ENCODE measurements at places on chromosomes 12 and 14.
A peak's percentile ranks its signal among the peaks of the same experiment; 100 is the strongest.

GRCh38 chr14:77212943-77213678 is 31.5 kb downstream of the TMEM63C start:
- no peak for DNase-seq

- DNase-seq, result no peak
Measured at GRCh38 chr14:51006781-51007211, 62.5 kb upstream of the PYGL start.

- no peak for DNase-seq
Measured at GRCh38 chr12:41465526-41465925, 277.4 kb downstream of the PDZRN4 start.

GRCh38 chr14:54356172-54356571 is 40.6 kb upstream of the CDKN3 start:
- no peak for DNase-seq

DNA sequence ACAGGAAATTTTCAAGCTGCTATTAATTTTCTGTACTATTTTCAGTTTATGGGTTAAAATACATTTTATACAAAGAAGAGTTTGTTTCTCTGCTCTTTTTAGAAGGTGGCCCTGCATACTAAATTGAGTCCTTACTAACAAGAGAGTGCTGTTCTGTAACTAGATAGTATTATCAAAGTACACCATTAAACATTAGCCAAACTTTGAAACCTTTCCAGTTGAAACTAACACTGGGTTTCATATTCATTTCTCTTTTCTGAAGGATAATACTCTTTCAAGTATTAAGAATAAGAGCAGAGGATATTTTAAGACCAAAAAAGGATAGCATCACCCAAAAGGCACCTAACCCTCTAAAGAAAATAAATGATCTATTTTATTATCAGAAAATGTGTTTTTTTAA is 47.2 kb downstream of the PEBP1 start:
- DNase-seq, result no peak

DNA sequence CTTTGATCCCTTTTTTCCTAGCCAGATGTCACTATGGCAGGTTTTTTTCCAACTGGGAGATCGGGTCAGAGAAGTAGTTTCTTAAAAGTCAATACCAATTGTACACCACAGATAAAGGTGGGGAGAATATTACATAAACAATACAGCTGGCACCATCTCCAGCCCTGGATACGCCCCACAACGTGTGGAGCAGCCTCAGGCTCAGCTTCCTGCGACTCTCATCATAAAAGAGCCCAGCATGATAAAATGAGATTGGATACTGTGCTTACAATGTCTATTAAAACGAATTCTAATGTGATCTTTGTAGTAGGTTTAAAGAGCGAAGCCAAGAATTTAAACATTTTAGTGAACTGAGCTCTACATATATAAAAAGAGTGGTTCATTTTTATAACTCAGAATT is 21.5 kb downstream of the EFCAB11 start:
- no peak for DNase-seq

DNA sequence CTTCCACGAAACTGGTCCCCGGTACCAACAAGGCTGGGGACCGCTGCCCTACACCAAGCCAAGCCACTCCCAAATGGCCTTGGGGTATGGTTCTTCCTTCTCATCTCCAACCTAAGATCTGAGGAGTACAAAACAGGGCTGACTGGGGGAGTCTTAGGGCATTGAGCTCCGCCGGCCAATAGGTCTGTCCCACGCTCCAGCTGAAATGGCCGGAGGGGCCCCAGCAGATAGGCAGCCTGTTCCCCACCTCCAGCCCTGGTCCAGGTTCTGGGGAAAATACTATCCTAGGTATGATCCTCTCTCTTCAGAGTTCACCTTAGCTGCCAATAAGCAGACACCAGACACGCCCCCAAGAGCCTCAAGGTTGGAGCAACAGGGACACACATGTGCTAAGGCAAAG is 90.2 kb downstream of the ACTN1 start:
- no peak for DNase-seq

DNA sequence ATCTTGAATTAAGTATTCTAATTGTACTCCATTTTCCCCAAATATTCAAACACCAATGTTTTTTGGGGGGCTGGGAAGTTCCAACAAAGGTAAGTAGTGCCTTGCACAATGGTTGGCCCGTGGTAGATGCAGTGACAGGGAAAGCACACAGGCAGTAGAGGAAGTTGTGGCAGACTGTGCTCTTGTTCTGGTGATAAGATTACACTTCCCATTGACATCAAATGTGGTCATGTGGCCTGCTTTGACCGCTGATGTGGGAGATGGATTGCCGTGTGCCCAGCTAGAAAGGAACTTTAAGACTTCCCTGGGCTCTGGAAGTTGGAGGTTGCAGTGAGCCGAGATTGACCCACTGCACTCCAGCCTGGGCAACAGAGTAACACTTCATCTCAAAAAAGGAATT is 223.8 kb downstream of the VRK1 start:
- DNase-seq, result no peak

DNA sequence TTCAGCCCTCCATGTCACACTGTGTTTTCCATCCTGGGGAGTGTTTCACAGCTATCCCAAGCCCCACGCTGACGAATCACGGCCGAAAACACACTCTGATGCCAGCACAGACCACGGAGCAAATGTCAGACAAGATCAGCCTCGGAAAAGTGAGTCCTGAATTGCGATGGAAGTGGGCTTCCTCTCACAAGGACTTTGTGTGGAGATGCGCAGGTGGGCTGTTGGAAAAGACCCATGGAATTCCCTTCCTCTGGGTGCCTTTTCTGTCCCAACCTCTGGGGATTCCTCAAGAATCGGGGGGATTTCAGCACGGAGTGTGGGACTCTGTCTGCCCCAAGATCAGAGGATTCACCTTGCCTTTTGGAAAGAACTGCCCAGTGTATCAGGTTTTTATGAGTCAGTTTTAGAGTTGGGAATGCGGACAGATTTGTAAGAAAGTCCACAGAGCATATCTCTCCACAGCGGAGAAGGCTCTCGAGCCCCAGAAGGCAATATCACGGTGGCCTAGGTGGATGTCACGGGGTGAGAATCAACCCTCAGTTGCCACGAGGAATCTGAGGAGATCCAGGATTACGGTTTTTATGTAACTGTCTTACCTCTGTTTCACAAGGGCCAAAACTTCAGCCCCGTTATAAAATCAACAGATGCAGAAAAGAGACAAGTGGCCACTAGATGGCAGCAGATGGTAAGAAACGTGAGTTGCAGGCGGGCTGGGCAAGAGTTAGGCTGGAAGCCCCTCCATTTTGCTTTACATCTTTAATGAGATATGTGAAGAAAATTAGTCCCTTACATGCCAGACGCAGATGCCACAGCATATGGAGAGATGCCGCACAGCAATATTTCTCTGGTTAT is 201.9 kb downstream of the DAD1 start:
- DNase-seq, result peak; percentile 2

- DNase-seq, result no peak
Measured at GRCh38 chr12:5262885-5263284, 169.0 kb upstream of the NTF3 start.

DNA sequence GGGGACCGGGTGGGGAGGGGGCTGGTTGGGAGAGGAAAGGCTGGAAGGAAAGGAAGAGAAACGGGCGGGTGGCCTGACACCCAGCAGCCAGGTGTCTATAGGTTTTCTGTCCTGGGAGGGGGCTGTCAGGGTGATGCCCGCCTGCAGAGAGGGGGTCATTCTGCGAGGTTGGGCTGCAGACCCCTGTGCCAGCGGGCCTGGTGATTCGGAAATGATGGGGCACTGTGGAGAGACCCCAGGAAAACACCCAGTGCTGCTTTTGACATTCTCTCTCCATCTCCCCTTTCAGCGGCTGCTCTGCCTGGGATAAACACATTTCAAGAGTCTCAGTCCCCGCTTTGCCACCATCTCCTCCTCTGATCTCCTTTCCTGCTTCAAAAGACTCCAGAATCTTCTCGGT is 168.5 kb upstream of the RTL1 start:
- no peak for DNase-seq

DNA sequence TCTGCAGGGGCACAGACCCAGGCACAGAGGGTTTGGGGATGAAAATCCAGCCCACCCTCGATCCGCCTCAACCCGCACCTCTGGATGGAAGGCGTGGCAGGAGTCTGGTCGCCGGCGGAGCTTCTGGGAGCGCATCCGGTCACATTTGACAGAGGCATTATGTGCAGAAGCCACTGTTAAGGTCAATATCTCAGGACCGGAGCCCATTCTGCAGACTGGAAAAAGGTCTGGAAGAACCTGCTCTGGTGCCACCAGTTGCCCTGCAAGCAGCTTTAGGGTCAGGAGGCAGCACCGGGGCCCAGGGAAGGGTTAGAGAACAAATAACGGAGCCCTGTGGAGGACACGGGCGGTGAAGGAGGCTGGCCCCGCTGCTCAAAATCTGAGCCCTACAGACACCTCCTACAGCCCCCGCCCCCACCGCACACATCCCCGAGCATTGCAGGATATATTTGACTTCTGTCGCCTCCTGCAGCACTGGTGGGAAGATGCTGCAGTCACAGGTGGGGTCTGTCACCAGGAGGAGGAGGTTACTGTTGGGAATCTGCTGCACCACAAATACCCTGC is 25.1 kb upstream of the LRTM2 start:
- DNase-seq, result no peak

DNA sequence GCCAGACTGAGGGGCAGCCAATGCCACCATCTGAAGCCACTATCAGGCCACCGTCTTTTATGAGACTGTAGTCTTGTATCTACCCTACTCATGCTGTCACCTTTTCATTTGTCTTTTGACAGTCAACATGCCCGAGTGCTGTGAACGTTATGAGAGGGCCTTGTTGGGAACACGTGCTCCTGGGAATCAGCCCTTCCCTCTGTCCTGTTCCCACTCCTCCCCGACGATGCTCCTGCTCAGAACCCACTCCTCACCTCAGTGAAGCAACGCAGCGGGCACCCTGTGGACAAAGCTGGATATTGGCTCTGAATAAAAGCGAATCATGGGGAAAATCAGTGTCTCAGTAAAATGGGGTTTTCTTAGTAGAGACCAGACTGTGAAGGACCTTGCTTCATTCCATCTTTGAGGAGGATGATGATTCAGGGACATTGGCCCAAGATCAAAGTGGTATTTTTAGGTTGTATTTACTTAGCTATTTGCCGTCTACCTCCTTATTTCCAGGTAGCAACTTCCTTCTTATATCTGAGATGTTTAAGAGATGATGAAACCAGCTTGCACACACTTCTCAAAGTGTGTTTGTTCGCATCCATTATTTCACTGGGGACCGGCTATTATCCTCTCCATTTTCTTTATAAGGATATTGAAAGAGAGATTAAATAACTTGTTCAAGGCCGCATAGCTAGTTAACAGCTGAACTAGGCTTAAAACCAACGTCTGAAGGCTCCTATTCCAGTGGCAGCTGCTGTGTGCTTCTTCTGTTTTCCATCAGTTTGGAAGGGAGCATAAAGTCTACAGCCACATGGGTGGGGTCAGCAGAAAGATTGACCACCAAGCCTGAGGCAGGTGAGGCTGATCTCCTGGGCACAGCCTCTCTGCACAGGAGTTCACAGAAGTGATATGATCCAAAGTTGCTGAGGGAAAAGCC is 43.9 kb upstream of the CTDSP2 start:
- DNase-seq, result no peak

GRCh38 chr14:91127401-91127801 is 13.5 kb downstream of the DGLUCY start:
- no peak for DNase-seq

DNA sequence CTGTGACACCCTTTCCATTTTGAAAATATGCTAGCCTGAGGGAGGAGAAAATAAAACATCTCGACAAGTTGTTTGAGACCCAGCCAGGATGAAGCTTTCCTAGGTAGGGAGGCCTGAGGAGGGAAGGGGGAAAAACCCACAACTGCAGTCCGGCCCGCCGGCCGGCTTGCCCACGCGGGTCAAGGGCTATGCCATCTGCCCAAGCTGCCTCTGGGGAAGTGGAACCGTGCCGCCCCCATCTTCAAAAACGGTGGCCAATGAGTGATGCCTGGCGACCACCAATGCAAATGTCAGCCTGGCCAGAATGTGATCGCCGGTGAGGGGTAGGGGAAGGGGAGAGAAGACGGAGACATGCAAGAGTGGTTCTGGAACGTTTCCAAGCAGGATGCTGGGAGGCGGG is 263.5 kb upstream of the ALG10B start:
- DNase-seq, result no peak

- no peak for DNase-seq
Measured at GRCh38 chr14:64954491-64955240, 12.1 kb upstream of the GPX2 start.

DNA sequence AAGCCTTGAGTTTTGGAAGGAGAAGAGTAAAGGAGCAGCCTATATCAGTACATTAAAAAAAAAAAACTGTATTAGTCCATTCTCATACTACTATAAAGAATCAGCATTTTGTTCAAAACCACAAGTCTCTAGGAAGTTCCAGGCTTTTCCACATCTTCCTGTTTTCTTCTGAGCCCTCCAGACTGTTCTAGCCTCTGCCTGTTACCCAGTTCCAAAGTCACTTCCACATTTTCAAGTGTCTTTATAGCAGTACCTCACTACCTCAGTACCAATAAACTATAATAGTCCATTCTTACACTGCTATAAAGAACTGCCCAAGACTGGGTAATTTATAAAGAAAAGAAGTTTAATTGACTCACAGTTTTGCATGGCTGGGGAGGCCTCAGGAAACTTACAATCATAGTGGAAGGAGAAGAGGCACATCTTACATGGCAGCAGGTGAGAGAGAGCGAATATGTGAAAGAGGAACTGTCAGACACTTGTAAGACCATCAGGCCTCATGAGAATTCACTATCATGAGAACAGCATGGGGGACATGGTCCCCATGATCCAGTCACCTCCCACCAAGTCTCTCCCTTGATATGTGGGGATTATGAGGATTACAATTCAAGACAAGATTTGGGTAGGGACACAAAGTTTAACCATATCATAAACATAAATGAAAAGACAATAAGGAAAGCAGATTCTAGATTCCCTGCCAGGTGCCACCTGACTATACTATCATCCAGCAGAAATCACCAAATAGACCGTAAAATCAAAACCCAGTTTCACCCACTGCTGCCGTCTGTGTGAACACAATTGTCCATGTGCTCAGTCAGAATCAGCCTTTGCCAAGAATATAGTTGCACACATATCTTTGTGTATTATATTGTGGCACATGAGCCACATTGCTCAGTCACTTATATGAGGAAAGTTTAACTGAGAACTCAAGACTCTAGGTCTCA is 27.8 kb downstream of the TOGARAM1 start:
- no peak for DNase-seq

GRCh38 chr12:113796852-113797534 is 169.1 kb downstream of the RBM19 start:
- DNase-seq, result no peak

DNA sequence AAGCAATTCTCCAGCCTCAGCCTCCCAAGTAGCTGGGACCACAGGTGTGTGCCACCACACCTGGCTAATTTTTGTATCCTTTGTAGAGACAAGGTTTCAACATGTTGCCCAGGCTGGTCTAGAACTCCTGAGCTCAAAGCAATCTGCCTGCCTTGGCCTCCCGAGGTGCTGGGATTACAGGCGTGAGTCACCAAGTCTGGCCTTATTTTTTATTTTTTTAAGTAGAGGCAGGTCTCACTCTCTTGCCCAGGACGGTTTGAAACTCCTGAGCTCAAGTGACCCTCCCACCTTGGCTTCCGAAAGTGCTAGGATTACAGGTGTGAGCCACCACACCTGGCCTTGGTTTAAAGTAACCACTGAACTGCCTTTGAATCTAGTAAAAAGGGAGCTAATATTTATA is 56.8 kb downstream of the SPPL3 start:
- DNase-seq, result no peak

GRCh38 chr12:6827982-6828780 is at the start of gene P3H3:
Gene P3H3, plus strand, starts transcription at chr12:6828407. Its CDS starts 34 bp downstream, at chr12:6828441.
- DNase-seq, result no peak

- DNase-seq, result no peak
Measured at GRCh38 chr12:87667378-87667777, 361.8 kb downstream of the C12orf50 start.

- no peak for DNase-seq
Measured at GRCh38 chr14:81684696-81685095, 151.0 kb upstream of the SEL1L start.

Measured in activated CD4-positive, alpha-beta T cell treated with anti-CD3 and anti-CD28 coated beads for 4 hours (primary cell).